Urothelium cell line (cell line): ENCODE measurements at places on chromosomes 6 and 20.
A peak's percentile ranks its signal among the peaks of the same experiment; 100 is the strongest.

- no peak for DNase-seq
These were observed 41.2 kb upstream of the KCNG1 start for GRCh38 chr20:51064137-51064536.

GRCh38 chr6:3751730-3752530 is 417 bp upstream of the PXDC1 start:
- DNase-seq = peak; percentile 93

DNA sequence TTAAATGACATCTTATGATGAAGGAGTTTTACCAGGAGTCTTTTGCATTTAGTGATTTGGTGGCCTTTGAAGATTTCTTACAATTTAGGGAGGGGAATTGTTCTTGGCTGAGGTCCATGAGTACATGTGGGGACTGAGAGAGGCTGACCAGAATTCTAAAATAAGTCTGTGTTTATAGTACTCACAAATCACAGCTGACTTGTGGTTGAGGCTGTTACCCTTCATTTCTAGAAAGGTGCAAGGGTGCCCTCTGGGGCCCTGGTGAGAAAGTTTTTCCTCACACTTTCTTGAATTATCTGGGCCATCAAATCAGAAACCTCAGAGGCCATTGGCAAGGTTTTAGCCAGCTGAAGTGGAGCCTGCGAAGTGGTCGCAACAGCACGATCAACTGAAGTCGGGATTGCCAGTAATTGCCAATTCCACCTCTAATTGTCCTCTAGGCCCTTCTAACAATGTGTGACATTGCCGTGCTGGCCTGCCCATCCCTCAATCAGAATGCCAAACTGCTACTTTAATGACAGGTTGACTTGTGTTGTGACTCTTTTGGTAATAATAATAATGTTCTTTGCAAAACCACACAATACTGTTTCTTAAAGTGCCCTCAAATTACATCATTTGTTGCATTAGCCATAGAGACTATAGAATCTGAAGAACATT is 221.6 kb downstream of the OGFRL1 start:
- peak; percentile 58 for DNase-seq

- no peak for DNase-seq
These were observed 11.2 kb downstream of the CCDC167 start for GRCh38 chr6:37488476-37488875.

GRCh38 chr20:49320460-49320859 is 42.6 kb upstream of the ZNFX1 start:
- DNase-seq = peak; percentile 66

GRCh38 chr20:18796282-18796833 is 17.2 kb upstream of the SCP2D1 start:
- DNase-seq = no peak

- no peak for DNase-seq
These were observed 59.9 kb downstream of the LAMA4 start for GRCh38 chr6:112194511-112194910.

DNA sequence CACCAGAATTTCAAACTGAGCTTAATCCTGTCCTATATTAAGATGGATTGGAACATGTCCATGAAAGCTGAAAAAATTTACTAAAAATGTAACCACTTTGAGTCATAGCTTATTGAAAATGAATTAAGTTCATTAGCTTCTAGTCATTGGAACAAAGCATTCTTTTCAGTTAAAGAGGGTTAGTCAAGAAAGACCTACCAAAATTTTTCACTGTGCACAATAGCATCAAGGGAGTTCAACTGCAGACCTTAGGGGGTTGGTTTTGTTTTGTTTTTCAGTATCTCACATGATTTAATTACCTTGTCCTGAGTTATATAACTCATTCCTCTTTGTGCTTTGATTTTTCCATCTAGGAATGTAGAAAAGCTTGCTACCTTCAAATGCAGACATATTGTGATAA is 2.8 kb downstream of the SLC2A12 start:
- no peak for DNase-seq

DNA sequence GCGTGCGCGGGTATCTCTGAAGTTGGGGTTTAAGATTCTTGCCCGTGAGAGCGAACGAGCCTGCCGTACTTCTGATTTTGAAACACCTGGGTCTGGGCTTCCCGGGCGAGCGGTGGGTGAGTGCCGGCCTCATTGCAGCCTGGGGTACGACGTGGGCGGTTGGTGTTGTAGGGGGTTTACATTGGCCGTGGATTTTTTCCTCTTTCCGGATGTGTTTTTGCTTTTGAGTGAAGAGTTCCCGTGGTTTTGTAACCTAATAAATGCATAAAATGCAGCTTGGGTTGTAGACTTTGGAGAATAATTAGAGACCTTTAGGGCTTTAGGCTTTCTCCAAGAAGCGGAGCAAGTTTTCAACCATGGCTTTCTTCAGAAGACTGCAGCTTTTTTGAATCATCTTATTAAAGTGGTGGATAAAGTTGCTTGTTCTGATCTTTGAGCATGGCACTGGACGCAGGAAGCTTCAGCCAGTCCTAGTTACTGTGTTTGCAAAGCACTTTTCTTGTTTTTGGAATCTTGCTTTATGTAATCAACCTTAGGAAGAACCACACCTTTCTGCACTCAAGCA is 314 bp downstream of the FARS2 start:
- no peak for DNase-seq

GRCh38 chr20:25032478-25033264 is 25.3 kb downstream of the ACSS1 start:
- peak; percentile 57 for DNase-seq

DNA sequence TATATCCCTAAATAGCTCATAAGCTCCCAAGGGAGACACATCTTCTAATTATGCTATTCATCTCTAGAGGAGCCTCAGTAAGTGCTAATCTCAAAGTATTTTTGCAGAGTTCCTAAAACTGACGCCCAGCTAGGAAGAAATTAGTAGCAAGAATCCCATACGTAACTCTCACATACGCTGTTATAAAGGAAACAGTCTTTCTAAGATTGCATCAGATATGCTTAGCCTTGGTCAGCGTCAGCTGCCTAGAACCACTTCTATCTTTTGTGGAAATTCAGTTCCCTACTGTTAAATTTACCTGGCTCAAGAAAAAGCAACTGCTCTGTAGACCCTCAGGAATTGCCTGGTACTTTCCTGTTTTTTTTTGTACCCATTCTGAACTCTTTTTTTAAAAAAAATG is 13.6 kb downstream of the RIPOR2 start:
- no peak for DNase-seq

DNA sequence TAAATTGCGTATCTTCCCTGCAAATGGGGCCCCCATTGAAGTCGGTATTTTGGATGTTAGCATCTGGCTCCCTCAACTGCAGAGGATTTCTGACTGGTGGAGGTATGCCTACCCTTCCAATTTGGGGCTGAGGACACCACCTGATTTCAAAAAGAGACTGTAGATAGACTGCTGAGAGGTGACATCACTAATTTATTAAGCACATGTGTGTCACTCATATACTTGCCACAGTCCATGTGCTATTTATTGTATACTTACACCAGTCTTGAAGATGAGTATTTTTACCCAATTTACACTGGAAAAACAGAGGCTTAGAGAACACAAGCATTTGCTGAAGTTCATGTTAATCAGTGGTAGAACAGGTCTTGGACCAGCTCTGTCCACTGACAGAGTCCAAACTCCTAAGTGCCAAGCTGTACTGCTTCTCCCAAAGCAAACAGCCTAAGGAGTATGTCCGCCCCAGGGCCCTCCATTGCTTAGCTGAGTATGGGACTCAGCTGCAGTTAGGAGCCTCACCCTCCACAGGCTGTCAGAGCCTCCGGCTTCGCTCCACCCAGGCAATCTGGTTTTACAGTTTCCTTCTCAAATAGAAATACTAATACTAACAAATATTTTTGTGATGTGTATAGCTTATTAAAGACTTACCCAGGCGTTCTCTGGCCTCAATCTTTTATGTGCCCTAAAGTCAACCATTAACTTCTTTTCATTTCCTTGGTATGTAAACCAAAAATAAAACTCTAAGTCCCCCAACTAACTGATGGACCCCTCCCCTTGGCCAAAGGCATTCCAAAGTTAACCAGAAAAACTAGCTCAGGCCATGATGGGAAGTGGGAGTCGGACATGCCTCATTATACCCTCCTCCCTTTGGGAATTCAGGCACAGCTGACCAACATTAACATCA is 17.5 kb downstream of the RIN2 start:
- no peak for DNase-seq

DNA sequence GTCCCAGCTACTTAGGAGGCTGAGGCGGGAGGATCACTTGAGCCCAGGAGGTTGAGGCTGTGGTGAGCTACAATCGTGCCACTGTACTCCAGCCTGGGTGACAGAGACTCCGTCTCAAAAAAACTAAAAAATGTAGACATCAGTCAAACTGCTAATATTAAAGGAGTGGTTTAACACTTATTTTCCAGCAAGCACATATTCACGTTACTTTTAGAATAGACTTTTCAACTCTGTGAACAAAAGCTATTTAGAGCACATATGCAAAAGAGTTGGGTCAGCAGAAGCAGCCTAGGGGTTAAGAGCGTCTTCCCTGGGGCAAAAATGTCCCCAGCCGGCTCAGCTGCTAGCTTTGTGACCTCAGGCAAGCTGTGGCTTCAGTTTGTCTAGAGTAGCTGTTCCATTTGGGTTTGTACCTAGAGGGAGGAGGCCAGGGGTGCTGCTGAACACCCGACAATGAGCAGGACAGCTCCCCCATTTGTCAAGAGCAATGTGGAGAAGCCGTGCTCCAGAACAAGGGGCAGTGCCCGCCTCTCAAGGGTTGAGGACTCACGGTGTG is 62.5 kb upstream of the PTGIS start:
- no peak for DNase-seq

DNA sequence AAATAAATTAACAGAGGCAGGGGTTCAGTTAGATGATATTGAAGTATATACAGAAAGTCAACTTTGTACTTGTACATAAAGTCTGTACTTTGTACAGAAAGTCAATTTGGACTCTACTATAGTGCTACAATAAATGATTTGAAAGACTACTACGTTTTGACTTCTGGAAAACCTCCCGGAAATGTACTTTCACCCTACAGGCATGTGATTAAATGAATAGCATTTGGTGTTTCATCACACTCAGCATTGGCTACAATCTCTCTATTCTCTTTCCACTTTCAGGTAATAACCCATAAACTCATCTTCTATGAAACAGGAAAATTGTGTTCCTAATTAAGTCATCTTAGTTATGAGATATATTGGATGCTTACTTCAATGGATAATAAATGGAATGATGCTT is 25.6 kb upstream of the MC3R start:
- no peak for DNase-seq

DNA sequence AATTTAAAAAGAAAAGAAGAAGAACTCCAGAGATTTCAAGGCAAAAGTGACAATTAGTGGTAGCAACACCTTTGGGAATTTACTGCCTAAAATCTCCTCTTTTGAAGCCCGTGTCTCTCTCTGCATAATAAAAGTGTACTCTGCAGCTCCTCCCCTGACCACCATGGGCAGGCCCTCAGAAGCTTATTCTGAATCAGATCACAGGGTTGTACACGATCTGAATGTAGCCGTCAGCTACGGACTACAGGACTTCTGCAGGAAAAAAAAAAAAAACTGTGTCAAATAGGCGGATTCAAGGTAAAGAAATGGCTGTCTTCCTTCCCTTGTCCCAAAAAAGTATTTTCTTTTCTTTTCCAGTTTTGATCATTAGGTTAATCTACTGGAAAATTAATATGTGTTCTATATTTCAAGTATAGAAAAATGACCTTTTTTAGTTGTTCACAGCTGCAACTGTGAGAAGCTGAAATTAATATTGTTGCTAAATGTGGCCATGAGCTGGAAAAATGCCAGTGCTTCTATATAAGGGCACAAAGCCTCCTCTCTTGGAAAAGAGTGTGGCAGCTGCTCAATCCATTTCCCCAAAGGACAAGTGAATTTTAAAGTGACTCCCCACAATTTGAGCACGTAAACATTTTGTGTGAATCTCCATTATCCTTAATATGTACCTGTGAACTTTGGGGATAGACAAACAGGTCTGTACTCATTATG is 397.4 kb downstream of the C6orf118 start:
- DNase-seq = no peak

GRCh38 chr6:165770397-165771082 is 107.5 kb upstream of the PDE10A start:
- DNase-seq = no peak

GRCh38 chr20:50054626-50055511 is 58.1 kb downstream of the UBE2V1 start:
- peak; percentile 53 for DNase-seq

GRCh38 chr6:19835605-19836004 is 1.6 kb upstream of the ID4 start:
- DNase-seq = no peak

GRCh38 chr20:61887596-61888093 is 178.0 kb downstream of the TAF4 start:
- no peak for DNase-seq
